ENCODE measurements at places on chromosomes 2 and 18. TPM values are rescaled to one million over a fixed set of nuclear protein-coding genes. Genes with fewer than 3 reads are reported as not detected.

FSIP2 gene
- 0.50 TPM for total RNA-seq

LRP2 gene
- total RNA-seq: not detected

IL36RN gene
- total RNA-seq: not detected

FNDC4 gene
- not detected for total RNA-seq

POTEJ gene
- total RNA-seq: not detected

UGP2 gene
- 82.7 TPM for total RNA-seq

PELI1 gene
- total RNA-seq: 171 TPM

- no peak for DNase-seq
These were observed 12.3 kb downstream of the YIPF4 start for GRCh38 chr2:32290000-32290339.

DNA sequence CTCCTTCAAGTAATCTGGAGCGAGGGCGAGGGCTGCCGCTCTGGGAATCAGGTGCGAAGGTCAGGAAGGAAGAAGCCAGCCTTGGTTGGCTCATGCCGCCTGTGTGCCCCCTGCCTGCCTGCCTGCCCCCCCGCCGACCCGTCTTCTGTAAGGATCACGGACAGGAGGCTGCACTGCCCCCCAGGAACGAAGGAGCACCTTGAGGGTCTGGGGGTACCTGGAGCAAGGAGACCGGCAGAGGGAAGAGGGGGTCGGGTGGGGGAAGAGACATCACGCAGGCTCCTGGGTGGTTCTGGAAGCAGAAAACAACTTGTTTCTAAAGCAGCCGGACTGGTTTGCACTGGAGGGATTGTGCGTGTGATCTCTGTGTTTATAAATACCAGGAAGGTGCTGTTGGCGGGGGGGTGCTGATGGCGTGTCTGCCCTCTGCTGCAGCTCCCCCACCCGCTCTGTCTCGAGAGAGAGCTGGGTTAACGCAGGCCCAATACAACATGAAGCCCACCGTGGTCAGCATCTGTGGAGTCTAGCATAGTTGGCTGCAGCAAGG lies 1.7 kb downstream of the FOSL2 start:
- no peak for DNase-seq

GRCh38 chr2:28486526-28486925 lies 9.3 kb upstream of the PLB1 start:
- no peak for DNase-seq

DNA sequence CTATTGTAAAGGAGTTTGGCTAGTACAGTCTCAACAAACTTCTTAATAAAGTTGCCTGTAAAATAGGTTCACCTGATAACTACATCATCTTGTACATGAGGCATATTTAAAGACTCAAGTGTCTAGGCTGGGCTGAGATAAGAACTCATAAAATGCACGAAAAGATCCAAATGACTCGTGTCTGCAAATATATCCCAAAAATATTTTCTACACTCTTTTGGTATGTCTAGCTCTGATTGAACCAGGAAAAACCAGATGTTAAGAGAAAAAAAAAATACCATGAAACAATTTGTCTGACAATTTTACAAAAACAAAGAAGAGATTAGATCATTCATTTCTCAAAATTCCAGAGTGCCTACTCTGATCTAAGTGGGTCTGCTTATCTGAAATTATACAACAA lies 166.9 kb upstream of the OSR1 start:
- no peak for DNase-seq

- DNase-seq: no peak
These were observed 40.8 kb upstream of the ANKRD62 start for GRCh38 chr18:12052866-12053265.

GRCh38 chr2:114049280-114049679 lies 159.4 kb downstream of the ACTR3 start:
- no peak for DNase-seq

GRCh38 chr2:183224948-183225347 lies 100.7 kb downstream of the NUP35 start:
- DNase-seq: no peak

DNA sequence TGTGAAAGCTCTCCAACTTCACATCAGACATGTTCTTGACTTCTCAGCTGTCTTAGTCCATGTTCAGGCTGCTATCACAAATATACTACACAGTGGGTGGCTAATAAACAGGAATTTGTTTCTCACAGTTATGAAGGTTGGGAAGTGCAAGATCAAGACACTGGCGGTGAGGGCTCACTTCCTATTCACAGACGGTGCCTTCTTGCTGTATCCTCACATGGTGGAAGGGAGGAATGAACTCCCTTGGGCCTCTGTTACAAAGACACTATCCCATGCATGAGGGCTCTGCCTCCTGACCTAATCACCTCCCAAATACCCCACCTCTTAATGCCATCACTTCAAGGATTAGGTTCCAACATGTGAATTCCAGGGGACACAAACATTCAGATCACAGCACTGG lies 9.7 kb downstream of the UXS1 start:
- no peak for DNase-seq

DNA sequence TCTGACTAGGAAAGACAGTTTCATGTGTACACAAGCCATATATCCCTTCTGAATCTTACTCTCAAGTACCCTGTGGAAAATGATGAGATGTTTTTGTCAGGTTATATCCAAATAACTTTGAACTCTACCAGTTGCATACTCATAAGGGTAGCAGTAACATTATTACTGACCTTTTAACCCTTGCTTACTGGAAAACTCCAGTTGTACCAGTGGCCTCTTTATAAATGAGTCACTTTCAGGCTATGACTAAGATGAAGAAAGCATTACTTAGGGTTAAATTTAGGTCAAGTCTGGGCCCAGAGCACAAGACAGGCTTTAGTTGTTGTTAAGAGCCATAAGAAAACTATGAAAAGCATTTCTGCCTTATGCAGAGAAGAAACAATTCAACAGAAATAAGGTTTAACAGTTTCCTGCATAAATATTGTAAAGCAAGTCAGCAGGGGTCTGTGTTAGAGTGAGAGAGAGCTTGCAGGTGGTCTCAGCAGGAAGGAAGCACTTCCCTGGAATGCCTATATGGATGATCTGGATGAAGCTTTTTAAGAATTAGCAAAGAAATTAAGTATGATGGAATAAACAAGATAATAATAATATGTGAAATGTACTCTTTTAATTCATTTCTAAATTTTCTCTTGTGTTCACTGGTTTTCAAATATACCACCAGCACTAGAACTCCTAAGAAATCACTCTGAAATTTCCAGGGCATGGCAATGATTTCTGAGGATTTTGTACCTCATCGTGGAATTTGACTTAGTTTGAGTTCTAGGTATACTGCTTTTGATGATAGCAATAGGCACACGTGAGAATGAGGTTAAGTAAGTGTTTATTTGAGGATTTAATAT lies 126.6 kb downstream of the UBE2E3 start:
- DNase-seq: no peak
